Suprapubic skin (tissue), 4 donors: ENCODE measurements at places on chromosomes 4 and X. TPM values are rescaled to one million over a fixed set of nuclear protein-coding genes. Genes with fewer than 3 reads are reported as not detected.

- H3K36me3 ChIP-seq, result no peaks in the 10 kb centered on the region
- no peaks in the 10 kb centered on the region for H3K4me1 ChIP-seq
- H3K4me3 ChIP-seq, result no peak overlapping the region
- H3K27me3 ChIP-seq, result no peaks in the 10 kb centered on the region
These were observed 54.9 kb downstream of the UBQLN2 start for GRCh38 chrX:56618323-56618722.

DNA sequence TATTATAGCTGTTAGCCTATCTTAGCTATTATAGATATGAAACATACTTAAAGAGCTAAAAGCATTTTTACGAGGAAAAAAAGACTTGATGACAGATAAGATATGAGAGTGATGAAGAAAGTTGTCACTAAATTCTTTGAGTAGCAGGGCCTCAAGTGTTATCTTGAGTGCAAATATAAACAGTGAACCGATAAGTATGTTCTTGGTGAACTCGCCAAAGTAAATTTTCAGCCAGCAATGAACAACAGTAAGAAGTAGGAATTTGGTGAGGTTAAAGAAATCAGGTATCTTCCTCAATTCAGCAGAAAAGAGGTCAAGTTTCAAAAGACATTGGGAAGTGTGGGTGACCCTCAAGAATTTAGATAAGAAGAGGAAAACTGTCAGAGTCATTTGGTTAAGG, 471.8 kb upstream of the FTHL17 start:
- H3K4me3 ChIP-seq, result no peak overlapping the region
- no peaks in the 10 kb centered on the region for H3K27me3 ChIP-seq
- H3K36me3 ChIP-seq, result no peaks in the 10 kb centered on the region
- DNase-seq, result no peak
- H3K4me1 ChIP-seq, result no peaks in the 10 kb centered on the region
- H3K27ac ChIP-seq, result no peak overlapping the region

- H3K27me3 ChIP-seq, result no peaks in the 10 kb centered on the region
- no peaks in the 10 kb centered on the region for H3K4me1 ChIP-seq
- H3K27ac ChIP-seq, result no peak overlapping the region
- no peak for DNase-seq
- H3K4me3 ChIP-seq, result no peak overlapping the region
These were observed 60.5 kb upstream of the TAB3 start for GRCh38 chrX:30949554-30949953.

- no peaks in the 10 kb centered on the region for H3K4me1 ChIP-seq
- H3K27me3 ChIP-seq, result no peaks in the 10 kb centered on the region
- no peaks in the 10 kb centered on the region for H3K36me3 ChIP-seq
These were observed 156.3 kb upstream of the RAI2 start for GRCh38 chrX:18017411-18017810.

- no peaks in the 10 kb centered on the region for H3K27me3 ChIP-seq
- H3K27ac ChIP-seq, result no peak overlapping the region
- DNase-seq, result no peak
- no peaks in the 10 kb centered on the region for H3K4me1 ChIP-seq
- H3K4me3 ChIP-seq, result no peak overlapping the region
These were observed 74.2 kb upstream of the EGFL6 start for GRCh38 chrX:13495232-13495631.

- H3K27ac ChIP-seq, result no peak overlapping the region
- no peaks in the 10 kb centered on the region for H3K4me1 ChIP-seq
- DNase-seq, result no peak
- H3K36me3 ChIP-seq, result no peaks in the 10 kb centered on the region
- no peaks in the 10 kb centered on the region for H3K27me3 ChIP-seq
- no peak overlapping the region for H3K4me3 ChIP-seq
These were observed 21.3 kb downstream of the SHROOM2 start for GRCh38 chrX:9807355-9808182.

DNA sequence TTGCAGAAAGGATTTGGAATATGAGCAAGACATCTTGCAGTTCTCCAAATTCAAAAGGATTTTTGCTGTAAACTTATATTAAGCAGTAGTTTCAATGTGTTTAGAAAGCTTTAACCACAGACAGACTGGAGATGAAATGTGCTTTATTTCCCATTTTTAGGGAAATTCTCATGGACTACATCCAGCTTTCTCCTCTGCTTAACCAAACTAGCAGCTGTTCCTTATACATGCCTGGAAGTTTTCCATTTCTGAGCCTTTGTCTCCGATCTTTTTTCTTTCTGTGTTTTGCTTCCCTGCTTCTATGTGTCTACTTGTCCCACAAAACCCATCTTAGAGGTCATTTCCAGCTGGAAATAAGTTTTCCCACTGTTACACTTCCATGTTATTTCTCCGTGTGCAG, 41.6 kb downstream of the TMA16 start:
- no peaks in the 10 kb centered on the region for H3K4me1 ChIP-seq
- DNase-seq, result no peak
- H3K27ac ChIP-seq, result no peak overlapping the region
- no peak overlapping the region for H3K4me3 ChIP-seq
- peaks cover 10% of the 10 kb centered on the region for H3K36me3 ChIP-seq
- no peaks in the 10 kb centered on the region for H3K27me3 ChIP-seq

DNA sequence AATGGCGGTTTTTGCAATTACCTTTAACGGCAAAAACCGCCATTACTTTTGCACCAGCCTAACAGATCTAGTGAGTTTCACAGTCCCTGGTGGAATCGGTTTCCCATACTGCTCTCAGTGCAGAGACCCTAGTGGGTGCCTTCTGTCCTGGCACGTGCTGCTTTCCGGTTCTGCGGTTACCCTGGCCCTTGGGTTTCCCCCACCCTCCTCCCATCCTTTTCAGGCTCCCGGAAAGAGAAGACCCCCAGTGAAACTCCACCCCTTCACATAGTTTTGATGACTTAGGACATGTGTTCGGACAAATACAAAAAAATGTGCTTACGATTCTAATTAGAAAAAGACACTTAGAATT, 36.9 kb downstream of the NLGN3 start:
- peak overlapping the region; percentile 50 for H3K4me3 ChIP-seq
- peaks cover 8% of the 10 kb centered on the region for H3K4me1 ChIP-seq
- no peak for DNase-seq
- H3K36me3 ChIP-seq, result no peaks in the 10 kb centered on the region
- H3K27ac ChIP-seq, result peak overlapping the region; percentile 87
- H3K27me3 ChIP-seq, result no peaks in the 10 kb centered on the region

DNA sequence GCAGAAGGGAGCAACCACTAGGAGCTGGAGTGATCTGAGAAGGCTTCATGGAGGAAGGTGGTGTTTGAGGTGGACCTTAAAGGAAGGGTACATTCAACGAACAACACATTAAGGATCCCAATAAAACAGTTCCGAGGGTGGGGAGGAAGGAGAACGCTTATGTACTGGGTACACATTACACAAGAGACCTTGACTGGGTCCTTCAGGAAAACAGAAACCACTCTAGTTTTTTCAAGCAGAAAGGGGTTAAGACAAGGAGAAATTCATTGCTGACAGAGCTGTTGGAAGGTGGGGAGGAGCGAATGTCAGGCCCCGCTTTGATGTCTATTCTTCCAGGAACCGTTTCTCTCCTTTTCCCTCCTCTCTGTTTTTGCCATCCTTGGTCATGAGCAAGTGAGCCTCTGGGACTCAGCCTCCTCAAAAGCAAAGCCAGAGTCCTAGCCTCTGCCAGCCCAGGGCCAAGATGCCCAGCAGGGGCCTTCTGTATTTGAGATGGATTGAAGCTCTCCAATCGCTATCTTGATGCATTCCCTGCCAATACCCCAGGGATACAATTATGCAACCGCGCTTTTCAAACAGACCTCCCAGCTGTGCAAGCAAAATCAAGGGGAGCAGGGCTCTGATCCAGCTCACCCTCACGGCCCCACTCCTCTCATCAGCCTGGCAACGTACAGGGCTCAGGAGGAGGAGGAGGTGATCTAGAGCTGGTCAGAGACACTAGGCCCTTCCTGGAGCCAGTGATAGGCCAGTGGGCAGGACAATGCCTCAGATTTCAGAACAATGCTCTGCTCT, 48.4 kb downstream of the ZBTB49 start:
- no peaks in the 10 kb centered on the region for H3K27me3 ChIP-seq
- H3K4me3 ChIP-seq, result no peak overlapping the region
- no peak for DNase-seq
- H3K27ac ChIP-seq, result no peak overlapping the region
- no peaks in the 10 kb centered on the region for H3K4me1 ChIP-seq
- H3K36me3 ChIP-seq, result no peaks in the 10 kb centered on the region

DNA sequence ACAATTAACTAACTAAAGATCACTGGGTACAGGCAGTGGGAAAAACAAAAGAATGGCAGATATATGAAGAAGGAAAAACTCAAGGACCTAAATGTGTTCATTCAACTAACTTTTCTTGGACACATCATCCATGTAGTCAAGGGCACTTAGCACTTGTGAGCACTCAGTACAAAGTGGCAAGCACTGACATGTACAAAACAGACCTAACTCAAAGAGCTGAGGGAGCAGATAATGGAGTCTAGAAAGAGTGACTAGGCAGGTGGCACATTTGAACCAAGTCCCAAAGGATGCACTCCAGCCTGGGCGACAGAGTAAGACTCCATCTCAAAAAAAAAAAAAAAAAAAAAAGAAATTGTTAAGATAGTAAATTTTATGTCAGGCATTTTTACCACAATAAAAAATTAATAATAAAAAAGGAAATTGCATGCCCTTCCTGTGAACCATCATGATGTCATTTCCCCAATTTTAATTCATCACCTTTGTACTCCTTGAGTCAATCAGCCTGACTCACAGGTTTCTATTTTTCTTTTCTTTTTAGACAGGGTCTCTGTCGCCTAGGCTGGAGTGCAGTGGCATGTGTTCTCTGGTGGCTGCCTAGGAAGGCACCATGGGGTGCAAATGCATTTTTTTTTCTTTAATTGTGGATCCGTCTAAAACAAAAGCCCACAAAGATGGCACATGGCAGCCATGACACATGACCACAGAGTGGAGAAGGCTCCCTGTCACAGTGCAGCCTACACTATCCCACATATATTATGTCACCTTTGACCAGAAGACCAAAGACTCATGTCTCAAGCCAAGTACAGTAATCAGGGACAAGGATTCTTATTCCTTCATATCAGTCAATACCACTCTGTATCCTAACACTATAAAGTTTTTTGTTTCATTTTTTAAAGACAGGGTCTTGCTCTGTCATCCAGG, 91.9 kb downstream of the CHST7 start:
- no peak for DNase-seq
- no peaks in the 10 kb centered on the region for H3K36me3 ChIP-seq
- no peaks in the 10 kb centered on the region for H3K27me3 ChIP-seq

Gene PARM1
- 27.4 TPM for total RNA-seq

Gene SUPT20HL2
- not detected for total RNA-seq

Gene HGFAC
- not detected for total RNA-seq
